GM19239 (cell line): ENCODE measurements at places on chromosomes 6 and 20.

- no peak for DNase-seq
Observed at GRCh38 chr6:131917318-131917717, 33.9 kb downstream of the CCN2 start.

GRCh38 chr6:30845183-30845582 lies 39.1 kb upstream of the DDR1 start:
- DNase-seq: no peak

GRCh38 chr20:760751-761417 lies 7.4 kb downstream of the SLC52A3 start:
- peak; percentile 60 for DNase-seq

DNA sequence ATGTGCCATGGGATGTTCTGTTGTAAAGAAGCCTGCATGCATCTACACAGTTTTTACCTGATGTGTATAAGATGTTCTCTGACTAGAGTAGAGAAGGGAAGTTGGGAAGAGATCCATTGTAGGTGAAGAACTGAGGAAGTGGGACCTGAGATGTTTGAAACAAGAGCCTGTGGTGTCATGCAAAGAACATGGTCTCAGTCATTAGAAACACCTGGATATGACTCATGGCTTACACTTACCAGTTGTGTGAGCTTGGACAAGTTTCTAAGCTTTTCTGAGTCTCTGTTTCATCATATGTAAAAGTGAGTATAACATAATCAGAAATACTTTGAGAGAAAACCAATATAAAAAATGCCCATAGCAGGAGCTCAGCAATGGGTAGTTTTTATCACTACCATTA lies 51.9 kb upstream of the SEC63 start:
- DNase-seq: no peak

DNA sequence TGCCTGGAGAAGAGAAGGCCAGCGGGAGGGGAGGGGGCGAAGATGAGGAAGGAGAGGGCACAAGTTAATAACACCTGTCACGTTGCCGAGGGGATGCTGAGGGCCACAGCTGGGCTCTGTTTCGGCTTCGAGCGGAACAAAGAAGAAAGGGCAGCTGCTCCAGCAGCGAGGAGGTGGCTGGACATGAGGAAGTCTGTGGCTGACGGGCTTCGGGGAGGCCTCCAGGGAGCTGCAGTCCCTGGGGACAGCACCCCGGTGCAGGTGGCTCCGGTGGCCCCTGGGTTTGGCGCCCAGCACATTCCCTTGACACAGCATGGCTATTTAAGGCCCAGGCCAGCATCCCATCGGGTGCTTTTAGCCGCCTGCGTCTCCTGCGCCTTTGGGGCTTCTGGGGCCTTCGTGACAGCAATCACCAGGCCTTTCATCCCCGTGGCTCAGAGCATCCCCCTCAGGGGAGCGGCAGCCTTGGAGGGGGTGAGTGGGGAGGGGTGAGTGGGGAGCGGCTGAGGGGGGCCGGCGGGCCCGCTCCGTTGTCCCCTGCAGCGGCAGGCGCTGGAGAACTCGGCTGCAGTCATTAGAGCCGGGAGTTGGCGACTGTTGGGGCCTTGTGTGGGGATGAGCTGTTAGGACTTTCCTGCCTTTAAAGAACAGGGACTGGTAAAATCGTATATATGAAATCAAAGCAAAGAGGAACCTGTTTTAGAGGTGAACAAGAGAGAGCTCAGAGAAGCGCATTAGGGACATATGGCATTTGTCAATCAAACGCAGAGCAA lies 99.0 kb downstream of the TMEM242 start:
- no peak for DNase-seq

GRCh38 chr20:62638055-62638570 lies 4.2 kb upstream of the SLCO4A1 start:
- no peak for DNase-seq

GRCh38 chr6:83597511-83597910 lies 85.2 kb downstream of the PRSS35 start:
- no peak for DNase-seq

DNA sequence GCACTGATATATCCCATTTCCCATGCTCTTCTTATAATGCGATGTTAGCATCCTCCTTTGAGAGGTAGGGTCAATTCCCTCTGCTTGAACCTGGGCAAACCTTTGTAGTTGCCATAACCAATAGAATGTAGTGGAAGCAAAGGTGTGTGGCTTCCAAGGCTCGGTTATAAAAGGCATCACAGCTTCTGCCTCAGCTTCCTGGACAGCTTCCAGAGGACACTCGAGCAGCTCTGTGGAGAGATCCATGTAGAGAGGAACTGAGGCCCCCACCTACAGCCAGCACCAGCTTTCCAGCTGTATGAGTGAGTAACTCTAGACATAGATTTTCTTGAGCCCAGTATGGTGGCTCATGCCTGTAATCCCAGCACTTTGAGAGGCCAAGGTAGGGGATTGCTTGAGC lies 36.7 kb downstream of the FGD2 start:
- DNase-seq: no peak

DNA sequence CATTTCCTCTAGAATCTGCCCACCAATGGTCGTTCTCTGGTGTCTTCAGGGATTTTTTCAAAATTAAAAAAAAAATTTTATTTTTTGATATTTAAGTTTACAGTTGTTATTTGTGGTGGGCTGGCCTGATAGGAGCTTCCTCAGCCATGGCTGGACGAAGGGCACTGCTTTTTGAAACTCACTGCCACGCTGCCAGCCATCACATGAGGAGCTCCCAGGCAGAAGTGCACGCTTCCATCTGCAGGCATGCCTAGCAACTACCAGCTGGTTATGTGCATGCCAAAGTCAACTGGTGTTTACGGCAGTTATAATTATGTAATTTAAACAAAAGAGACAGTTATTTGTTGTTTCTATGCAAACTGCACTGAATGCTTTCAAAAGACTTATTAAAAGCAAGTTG lies 105.1 kb downstream of the IRF4 start:
- DNase-seq: no peak

- DNase-seq: no peak
Observed at GRCh38 chr6:15246666-15247499, 1.0 kb downstream of the JARID2 start.

DNA sequence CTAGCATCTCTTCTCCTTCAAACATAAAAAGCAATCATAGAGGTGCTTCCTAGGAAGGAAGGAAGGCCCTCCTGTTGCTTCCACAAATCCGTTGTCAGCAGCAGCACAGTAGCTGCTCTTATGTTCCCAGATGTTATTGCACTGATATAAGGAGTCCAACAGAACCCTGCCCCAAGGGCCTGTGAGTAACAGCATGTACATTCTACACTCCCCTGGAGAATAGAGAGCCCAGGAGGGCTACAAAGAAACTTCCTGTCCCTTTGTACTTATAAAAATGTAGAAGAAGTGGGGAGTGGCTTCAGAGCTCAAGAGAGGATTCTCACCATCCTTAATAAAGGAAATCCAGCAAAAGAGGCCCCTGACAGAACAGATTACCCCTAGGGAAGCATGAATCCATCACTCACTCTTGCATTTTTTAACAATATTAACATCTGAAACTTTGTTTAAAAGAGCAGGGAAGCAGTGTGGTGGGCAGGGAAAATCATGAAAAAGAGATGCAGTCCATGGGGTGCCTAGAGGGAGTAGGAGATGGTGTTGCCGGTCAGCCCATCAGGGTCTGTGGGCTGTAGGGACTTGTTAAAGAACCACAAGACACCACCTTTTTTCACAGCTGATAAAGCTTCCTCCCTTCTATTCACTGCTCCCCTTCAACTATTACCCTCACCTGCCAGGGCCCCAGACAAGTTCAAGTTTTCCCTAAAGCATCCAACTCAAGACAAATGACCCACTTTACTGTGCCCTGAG lies 104.5 kb upstream of the ADGRF1 start:
- DNase-seq: no peak

DNA sequence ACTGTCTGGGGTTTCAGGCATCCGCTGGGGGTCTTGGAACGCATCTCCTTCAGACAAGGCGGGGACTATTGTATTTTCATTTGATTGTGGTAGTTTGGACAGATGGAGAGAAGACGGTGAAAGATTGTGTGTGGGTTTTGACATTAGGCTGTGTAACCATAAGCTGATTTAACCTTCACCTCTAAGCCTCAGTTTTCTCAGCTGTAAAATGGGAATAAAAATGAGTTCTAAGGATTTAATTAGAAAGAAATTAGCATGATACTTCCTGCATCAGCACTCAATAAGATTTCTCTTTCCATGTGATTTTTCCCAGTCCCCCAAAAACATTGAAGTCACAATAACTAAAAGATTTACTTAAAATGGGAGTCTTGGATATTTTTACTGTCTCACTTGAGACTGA lies 78.1 kb downstream of the CBFA2T2 start:
- no peak for DNase-seq
